ENCODE measurements at places on chromosomes 7 and 10.

DNA sequence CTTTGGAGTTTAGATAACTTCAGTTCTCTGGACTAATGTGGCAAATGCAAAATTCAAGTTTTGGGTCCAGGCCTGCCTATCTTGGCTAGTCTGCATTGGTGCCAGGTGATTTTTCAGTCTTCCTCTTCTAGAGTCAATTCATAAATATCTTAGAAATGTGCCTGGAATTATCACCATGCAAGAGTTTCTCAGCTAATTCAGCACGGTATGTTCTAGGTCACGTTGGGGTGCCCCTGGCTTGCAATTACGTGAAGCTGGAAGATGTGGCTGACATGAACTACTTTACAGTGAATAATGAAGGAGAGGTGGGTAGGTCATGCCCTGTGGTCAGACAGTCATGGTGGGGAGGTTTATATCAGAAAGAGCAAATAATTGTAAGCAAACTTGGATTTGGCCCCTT, 25.0 kb downstream of the ZDHHC6 start:
- no peak for DNase-seq

DNA sequence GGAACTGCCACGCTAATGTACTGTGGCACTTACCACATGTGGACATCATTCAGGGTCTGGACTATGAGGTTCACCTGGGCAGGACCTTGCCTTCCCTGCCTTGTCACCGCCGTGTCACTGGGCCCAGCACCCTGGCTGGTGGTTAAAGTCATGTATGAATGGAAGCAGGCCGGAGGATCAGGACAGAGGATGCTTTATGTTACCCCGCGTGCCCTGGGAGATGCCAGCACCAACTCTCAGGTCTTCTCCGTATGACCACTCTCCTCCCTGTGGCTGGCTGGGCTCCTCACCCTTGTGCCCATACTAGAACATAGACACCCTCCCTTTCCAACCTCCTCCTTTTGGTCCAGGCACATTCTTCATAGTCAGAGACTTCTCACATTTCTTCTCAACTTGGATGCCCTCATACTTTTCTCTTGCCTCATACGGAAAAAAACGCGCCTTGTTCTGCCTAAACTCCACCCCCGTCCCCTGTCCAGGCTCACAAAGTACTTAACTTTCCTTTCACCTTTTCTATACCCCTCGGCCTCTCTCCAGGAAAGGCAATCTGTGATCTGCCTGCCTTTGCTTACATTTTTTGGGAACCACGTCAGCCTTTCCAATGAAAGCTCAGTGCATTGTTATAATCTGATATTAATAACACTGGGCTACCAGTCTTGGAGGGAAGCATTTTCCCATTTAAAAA, 240.0 kb downstream of the TEX36 start:
- DNase-seq: no peak

DNA sequence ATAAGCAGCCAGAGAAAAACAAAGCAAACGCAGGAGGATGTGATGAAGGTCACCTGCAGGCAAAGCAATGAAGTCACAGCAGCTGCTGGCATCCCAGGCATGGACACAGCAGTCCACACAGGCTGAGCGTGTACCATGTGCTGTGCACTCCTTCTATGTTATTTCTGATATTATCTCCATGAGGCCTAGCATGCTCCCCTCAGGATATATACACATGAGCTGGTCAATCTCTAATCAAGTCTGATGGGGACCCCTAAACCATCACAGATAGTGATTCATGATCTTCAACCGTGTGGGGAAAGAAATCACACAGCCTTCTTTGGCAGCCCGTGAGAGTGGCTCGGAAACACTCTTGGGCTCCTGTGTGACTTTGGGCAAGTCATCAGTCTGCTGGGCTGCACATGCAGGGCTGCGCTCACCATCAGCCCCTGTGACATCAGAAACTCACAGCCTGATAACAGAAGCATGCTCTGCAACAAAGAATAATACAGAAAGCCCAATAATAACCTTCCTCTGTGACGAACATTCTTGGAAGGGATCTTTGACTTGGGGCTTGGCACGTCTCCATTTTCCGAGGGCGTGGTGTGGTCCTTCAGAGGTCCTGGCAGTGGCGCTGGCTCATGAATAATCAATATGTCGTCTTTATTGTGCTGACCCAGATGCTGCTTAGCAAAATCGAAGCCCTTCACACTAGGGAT, 83.0 kb upstream of the ATP6V0A4 start:
- DNase-seq: peak; percentile 21

- no peak for DNase-seq
These were observed 111.7 kb upstream of the STEAP1B start for GRCh38 chr7:22611758-22612079.

GRCh38 chr7:101804088-101804963, 13.1 kb upstream of the CUX1 start:
- no peak for DNase-seq

DNA sequence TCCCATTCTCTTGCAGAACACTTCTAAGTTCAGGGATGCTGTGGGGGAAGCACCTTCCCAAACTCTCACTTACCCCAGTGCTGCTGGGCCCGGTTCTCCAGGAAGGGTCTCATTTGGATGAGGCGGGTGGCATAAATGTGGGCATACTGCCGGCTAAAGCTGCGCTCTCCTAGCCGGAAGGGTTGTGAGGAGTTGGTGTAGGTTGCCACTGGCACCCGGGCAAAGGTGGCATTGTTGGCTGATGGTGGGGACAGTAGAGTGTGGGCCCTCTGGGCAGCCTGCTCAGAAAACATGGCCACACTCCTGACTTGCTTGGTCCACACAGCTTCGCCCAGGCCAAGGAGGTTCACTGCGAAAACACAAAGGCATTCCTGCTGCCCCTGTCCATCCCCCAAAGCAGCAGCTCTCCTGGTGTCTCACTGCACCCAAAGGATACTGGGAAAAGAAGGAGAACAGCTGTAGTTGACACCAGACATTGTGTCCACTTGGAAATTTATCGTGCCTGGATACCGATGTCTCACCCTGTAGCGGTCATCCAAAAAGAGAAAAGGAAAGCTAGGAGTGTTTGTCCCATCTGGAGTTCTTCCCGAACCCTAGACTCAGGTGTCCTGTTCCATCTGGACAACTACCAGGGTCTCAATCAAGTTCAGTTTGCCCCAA, 1.5 kb downstream of the POLD2 start:
- DNase-seq: no peak

DNA sequence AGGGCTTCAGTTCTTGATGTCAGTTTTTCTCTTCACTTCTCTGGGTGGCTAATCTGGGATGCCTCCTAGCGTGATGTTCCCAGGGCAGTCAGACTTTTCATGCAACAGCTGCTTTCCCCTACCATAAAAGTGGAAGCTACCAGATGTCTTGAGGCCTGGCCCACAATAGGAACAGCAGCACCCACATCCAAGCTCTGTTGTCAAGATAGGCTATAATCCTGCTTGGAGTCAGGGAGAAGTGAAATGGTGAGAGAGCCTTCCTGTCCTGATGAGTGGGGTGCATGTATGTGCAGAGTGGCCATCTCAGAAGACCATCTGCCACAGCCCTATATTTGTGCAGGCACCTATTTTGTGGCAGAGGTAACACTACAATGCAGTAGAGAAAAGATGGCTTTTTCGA, 108.0 kb downstream of the HTR5A start:
- no peak for DNase-seq

DNA sequence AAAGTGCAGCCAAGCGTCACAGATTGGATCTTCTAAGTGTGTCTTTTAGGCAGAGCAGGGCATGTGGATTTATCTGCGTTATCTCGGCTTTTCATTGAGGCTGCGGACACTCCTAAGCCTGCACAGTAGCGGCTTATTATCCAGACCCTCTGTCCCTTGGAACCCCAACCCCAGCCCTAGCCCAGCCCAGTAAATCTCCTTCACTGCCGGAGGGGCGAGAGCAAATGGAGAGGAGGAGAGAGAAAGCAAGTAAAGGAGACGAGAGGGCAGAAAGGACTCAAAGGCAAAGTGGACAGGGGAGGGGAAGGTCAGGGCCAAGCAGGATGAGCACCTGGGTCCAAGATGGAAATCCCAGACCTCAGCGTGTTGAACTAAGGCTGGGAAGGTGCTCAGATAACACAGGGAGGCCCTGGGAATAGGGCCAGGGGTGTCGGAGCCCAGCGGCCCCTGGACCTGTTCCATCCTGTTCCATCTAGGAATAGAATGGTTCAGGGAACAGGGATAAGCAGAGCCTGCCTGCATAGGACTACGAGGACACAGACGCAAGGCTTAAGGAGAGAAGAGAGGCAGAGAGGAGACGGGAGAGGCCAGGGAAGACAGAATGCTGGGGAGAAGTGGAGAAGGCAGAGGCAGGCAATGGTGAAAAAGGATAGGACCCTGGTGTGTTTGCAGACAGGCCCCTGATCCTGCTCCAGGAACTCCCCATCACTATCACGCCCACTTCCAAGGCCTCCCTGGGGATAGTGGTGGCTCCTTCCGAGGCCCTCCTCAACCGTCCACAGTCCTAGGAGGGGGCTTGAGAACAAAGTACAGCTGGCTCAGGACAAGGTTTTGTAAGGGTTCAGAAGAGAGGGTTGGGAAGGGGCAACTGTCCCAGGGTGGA, 99.6 kb downstream of the CHST15 start:
- no peak for DNase-seq

DNA sequence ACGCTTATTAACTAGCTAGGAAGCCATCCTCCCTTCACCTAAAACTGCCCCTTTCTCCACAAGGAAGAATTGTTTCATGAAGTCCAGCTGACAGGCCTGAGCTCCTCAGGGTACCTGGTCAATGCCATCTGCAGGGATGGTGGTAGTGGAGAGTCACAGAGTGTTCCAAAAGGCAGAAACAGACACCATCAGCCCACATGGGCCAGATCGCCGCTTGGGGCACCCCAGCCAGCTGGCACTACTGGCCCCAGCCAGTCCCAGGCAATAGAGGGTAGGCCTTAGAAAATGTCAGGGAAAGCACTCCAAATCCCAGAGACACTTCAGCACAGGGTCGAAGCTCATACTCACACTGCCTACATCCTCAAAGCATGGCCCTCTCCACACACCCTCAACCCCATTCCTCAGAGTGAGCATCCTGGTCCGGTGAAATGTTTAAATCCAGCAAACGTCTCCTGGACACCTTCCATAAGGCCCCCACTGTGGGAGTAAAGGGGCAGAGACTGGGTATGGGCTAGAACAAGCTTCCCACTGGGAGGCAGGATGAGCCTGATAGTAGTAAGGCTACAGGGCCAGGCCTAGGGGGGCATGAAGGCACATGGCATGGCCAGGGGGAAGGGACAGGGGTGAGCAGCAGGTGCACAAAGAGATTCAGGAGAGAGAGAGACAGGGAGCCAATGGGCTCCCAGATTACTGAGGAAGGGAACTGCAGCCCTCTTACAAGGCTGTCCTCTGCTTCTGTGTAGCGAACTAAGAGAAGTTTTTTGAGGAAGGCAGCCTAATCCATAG, 1.9 kb downstream of the LRRC20 start:
- DNase-seq: no peak

- no peak for DNase-seq
These were observed 563.6 kb downstream of the SUGCT start for GRCh38 chr7:40698214-40698920.
